HCT116 (cell line): ENCODE measurements at places on chromosomes 1 and 21.

DNA sequence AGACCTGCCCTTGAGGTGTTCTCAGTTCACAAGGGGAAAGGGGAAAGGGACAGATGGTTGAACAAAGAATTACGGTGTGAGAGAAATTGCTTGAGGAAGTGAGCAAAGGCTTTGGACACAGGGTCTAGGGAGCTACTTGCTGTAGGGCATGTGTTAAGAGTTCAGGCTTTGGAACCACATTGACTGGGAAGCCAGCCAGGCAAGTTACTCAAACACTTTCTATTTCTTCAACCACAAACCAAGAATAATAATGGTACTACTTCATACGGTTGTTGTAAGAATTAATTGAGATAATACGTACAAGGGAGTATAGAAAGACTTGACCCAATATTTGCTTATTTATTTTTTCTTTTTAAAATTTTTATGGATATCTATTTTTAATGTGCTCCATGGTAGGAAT is 26.6 kb downstream of the AK4 start:
- peak overlapping the region; percentile 29; the same call in 1 of the 2 replicates for H3K4me3 ChIP-seq
- H3K27ac ChIP-seq: peak overlapping the region; percentile 35; the same call in 1 of the 2 replicates
- no peaks in the 10 kb centered on the region for H3K36me3 ChIP-seq
- H3K27me3 ChIP-seq: no peaks in the 10 kb centered on the region
- peaks cover 81% of the 10 kb centered on the region for H3K4me1 ChIP-seq
- DNase-seq: peak; percentile 70

GRCh38 chr1:20078171-20078651 is 8.2 kb downstream of the PLA2G5 start:
- no peaks in the 10 kb centered on the region for H3K27me3 ChIP-seq
- DNase-seq: no peak

- H3K27me3 ChIP-seq: no peaks in the 10 kb centered on the region
- H3K4me3 ChIP-seq: no peak overlapping the region
- H3K4me1 ChIP-seq: peaks cover 3% of the 10 kb centered on the region; the same call in 1 of the 2 replicates
- DNase-seq: no peak
Measured at GRCh38 chr1:176243746-176244145, 36.7 kb upstream of the COP1 start.

GRCh38 chr1:183884526-183884925 is 79.6 kb downstream of the RGL1 start:
- H3K4me3 ChIP-seq: no peak overlapping the region
- H3K4me1 ChIP-seq: peaks cover 10% of the 10 kb centered on the region
- no peaks in the 10 kb centered on the region for H3K27me3 ChIP-seq
- H3K36me3 ChIP-seq: no peaks in the 10 kb centered on the region

- H3K4me1 ChIP-seq: no peaks in the 10 kb centered on the region
- no peak overlapping the region for H3K4me3 ChIP-seq
- DNase-seq: no peak
- H3K36me3 ChIP-seq: no peaks in the 10 kb centered on the region
- no peak overlapping the region for H3K27ac ChIP-seq
Measured at GRCh38 chr1:99527545-99527944, 118.4 kb upstream of the PALMD start.

DNA sequence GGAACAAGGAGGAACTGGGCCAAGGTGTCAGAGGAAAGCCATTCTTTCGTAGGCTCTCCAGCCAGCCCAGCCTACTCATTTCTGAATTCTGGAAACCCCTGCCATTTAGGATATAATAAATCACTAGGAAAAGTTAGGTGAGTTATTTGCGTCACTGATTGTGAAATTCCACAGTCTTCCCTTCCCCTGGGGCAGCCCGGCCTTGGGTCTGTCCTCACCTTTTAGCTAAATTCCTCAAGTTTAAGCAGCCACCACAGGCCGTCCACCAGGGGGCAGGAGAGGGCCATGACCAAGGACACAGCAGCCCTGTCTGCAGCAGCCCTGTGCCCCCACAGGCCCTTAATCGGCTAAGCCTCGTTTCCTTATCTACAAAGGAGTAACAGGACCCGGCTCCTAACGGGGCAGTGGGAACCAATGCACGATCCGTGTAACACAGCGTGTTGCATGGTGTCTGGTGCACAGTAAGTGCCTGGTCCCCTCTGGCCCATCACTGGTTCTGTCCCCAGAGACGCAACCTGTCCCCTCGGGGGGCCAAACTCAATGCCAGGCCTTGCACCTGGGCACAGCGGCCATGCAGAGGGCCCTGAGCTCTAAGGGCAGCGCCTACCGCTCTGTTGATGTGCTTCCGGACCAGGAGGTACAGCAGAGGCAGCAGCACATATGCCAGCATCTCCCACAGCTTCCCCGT is 18.1 kb downstream of the GPR157 start:
- H3K27ac ChIP-seq: no peak overlapping the region
- peak; percentile 62 for DNase-seq
- H3K27me3 ChIP-seq: no peaks in the 10 kb centered on the region
- H3K36me3 ChIP-seq: no peaks in the 10 kb centered on the region
- no peaks in the 10 kb centered on the region for H3K4me1 ChIP-seq

GRCh38 chr1:159163614-159164228 is 7.7 kb upstream of the CADM3 start:
- H3K27ac ChIP-seq: no peak overlapping the region
- peaks cover 31% of the 10 kb centered on the region for H3K27me3 ChIP-seq
- no peaks in the 10 kb centered on the region for H3K36me3 ChIP-seq
